Esophagus (tissue), 2 donors: ENCODE measurements at places on chromosomes 16 and 17. TPM values are rescaled to one million over a fixed set of nuclear protein-coding genes. Genes with fewer than 3 reads are reported as not detected.

The ST6GALNAC1 gene
- 20.1 TPM for polyA plus RNA-seq

The TP53TG3 gene
- polyA plus RNA-seq = not detected

The CHCT1 gene
- polyA plus RNA-seq = not detected

The COASY gene
- polyA plus RNA-seq = 62.1 TPM

The MYL4 gene
- polyA plus RNA-seq = 0.18 TPM
